ENCODE measurements at places on chromosomes 4 and X.

DNA sequence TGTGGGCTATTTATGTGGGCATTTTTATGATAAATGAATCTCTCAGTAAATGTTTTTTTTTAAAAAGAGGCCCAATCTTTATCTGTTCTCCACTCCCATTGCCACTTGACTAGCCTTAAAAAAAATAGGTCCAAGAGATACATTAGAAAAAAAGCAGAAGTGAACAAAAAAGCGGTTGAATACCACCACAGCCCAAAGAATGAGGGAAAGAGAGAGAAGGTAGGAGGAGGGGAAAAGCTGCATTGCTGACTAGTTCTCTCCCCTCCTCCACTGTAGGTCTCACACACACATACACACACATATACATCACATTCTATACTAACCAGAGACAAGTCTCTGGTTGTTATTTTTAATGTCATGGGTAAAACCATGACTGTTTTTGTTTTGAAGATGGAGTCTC, 95.8 kb upstream of the IL13RA1 start:
- DNase-seq = no peak

DNA sequence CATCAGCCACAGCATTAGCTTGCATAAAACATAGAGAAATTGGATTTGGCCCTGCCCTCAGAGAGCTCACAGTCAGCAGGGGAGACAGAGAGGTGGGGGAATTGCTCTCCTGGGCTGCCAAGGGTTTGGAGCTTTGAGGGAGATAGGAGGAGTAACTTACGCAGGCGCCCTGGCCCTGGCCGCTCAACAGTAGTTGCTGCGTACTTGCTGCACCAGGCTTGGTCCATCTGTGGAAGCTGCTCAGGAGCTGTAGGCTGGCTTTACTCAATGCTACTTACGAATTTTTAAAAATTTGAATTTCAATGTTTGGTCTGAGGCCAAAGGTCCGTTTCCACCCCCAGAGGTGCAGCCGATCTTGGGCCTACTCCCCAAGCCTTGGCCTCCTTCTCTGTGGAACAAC, 83.3 kb downstream of the CPZ start:
- DNase-seq = no peak

GRCh38 chr4:37890801-37891259, at the start of gene TBC1D1:
TBC1D1 (plus strand) TSS chr4:37891084; CDS start chr4:37902096, 11,012 bp downstream.
- peak; percentile 48 for DNase-seq

- DNase-seq = no peak
Observed at GRCh38 chr4:8939160-8939839, 67.7 kb upstream of the HMX1 start.

DNA sequence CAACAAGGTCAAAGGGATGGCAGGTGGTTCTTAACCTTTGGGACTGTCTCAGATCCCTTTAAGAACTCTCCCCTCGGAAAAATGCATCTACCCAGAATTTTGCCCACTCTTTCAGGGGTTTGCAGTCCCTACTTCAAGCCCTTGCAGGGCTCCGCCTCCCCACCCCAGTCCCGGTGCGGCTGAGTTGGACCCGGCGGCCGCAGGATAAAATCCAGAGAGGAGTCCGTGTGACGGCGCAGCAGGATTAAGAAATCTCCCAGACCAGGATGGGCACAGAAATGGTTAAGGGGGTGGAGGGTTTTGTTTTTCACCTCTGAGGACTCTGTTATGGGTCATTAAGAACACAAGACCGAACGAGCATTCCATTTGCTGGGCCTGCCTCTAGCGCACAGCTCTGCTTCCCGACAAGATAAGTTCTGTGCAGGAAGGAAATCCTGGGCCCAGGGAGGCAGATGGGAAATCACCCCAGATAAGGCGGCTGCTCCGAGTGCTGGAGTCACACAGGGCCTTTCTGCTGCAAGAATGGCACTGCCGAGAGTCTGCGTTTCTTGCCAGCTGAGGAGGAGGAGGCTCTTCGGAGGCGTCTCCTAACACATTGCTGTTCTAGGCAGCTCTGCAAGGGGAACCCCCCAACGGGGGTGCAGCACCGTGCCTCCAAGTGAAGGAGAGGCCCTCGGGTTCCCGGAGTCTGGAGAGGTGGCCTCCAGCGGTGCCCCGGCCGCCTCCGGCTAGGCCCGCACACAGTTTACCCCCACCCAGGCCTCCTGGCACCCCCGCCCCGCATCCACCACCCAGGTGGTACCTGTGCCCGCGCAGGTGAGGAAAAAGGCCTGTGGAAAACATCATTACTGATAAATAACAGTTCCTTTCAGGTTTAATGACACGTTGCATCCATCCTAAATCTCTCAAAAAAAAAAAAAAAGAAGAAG, 277.6 kb downstream of the BCOR start:
- DNase-seq = no peak

GRCh38 chr4:149029056-149029651, 586.9 kb upstream of the NR3C2 start:
- no peak for DNase-seq

- no peak for DNase-seq
Observed at GRCh38 chrX:24648495-24648894, 1.3 kb upstream of the PCYT1B start.

DNA sequence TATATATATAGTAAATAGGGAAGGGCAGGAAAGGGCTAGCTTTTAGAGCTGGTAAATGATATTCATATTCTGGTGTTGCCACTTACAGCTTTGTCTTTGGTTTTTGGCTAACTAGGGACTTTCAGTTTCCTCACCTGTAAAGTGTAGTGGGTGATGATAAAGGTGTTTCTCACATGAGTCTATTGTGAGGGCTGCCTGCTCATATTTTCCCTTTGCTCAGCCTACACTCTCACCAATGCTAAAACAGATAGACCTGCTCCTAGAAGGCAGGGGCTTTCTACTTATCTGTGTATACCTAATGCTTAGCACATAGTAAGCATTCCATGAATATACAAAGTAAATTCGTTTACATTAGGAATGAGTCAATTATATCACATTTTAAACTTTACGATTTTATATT, 137.2 kb upstream of the HS3ST1 start:
- DNase-seq = peak; percentile 80

- DNase-seq = no peak
Observed at GRCh38 chrX:78534221-78534620, 124.9 kb downstream of the RTL3 start.

DNA sequence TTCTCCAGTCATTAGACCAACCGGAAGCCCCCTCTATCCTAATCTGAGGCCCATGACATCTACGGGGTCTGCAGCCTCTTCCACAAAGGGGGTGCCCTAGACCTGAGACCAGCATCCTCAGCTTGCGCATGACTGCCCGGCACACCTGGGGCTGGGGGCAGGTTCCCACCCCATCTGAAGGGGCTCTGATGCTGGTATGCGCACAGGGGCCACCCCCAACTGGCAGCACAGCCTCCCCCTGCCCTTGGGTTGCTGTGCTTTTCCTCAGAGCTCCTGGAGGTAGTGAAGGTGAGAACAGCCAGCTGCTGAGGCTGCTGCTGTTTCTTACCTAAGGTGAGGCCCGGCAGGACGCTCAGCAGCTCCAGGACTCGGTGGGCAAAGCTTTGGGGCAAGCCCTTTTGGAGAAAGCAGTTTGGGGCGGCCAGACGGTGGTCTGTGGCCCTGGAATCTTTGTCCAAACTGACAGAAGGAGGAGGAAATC, 18.9 kb upstream of the CPLX1 start:
- DNase-seq = no peak

DNA sequence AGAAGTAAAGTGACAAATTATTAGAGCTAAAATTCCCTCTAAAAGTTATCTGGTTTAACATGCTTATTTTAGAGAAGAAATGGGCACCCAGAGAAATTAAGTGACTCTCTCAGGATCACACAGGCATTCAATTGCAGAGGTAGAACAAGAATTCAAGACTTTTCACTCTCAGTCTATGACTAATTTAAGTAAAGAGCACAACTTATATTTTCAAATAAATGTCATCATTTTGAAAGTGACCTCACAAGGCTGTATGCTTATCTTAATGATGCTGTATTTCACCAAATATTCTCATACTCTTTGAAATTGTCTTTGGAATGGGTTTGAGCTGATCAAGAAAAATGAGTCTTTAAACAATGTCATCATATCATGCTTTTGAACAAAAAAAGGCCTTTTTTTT, 15.3 kb downstream of the GPR174 start:
- no peak for DNase-seq

GRCh38 chr4:182111586-182111985, 131.6 kb upstream of the TENM3 start:
- no peak for DNase-seq

DNA sequence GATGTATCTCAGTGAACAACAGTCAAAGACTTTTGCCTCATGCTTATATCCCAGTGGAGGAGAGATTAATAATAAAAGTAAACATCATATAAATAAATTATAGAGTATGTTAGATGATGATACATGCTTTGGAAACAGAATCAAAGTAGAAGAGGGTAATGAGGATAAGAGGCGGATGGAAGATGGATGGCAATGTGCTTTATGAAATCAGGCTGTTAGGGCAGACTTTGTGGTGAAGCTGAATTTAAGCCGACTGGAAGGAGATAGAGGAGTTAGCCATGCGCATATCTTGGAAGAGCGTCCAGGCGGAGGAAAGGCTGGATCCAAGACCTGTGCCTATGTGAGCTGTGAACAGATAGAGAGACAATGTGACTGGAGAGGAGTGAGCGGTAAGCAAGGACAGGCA, 74.9 kb upstream of the GUCY1A1 start:
- no peak for DNase-seq

- no peak for DNase-seq
Observed at GRCh38 chr4:109592367-109592766, 32.3 kb downstream of the MCUB start.

DNA sequence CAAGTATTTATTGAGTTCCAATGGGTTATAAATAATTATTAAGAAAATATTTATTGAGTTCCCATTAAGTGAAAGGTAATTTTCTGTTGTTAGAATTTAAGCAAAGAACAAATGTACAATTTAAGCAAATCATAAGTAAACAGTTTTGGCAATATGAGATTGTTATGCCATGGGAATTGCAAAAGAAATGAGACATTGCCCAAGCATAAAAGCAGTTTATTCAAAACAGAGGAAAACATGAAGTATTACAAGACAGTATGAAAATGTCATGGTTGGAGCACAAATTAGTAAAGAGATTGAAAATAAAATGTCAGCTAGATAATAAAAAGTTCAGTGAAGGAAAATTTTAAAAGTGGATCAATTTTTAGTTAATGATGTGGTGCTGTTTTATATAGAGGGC, 706.1 kb upstream of the EPHA5 start:
- DNase-seq = no peak

GRCh38 chr4:21387683-21388082, 560.9 kb downstream of the KCNIP4 start:
- DNase-seq = no peak

- no peak for DNase-seq
Observed at GRCh38 chr4:95998311-95998710, 158.4 kb downstream of the PDHA2 start.

DNA sequence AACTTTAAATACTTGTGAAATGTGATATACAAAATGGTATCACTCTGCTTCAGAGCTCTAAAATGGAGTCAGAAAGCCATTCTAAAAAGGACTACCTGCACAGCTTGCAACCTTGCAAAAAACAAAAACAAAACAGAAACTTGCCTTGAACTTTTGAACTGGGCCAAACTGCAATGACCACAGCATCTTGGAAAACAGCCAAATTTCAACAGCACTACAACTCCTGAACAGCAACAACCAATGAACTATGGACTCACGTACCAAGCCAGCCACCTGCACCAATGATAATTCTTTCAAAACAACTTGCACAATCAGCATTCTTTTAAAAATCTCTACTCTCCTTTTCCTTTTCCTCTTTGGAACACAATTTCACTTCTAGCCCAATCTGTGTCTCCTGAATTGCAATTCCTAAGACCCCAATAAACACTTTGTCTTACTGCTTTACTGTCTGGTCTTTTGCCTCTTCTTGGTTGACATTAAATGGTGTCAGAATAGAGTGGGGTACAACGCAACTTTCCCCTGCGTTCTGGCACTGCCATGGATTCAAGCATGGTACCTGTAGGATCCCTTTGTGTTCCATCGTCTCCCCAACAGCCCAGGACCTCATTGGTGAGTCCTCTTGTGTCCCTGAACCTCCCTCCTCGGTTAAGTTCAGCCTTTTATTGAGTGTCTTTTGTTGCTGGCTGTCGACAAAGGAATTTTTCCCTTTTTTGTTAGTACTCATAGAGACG, 35.7 kb upstream of the FMR1 start:
- DNase-seq = peak; percentile 97

- DNase-seq = no peak
Observed at GRCh38 chr4:186852073-186852420, 128.4 kb upstream of the FAT1 start.

DNA sequence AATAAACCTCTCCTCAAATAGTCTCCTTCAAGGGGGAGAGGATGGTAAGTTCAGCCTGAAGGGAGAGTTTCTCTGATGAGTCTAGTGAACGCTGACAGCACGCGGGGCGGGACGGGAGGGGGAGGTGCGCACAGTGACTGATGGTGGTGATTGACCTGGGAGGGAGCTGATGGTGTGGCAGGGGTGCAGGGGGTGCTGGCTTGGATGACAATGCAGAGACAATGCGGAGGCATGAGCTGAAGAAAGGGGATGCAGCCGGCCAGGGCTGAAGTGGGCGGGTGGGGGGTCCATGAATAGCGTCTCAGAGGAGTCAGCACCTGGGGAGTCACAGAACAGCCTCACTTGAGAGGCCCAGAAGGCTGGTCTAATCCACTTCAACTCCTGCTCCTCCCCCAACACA, 142.5 kb upstream of the PJA1 start:
- DNase-seq = no peak

GRCh38 chr4:3497523-3498389, 34.5 kb downstream of the LRPAP1 start:
- no peak for DNase-seq

GRCh38 chr4:120435179-120435578, 368.5 kb upstream of the MAD2L1 start:
- DNase-seq = no peak

DNA sequence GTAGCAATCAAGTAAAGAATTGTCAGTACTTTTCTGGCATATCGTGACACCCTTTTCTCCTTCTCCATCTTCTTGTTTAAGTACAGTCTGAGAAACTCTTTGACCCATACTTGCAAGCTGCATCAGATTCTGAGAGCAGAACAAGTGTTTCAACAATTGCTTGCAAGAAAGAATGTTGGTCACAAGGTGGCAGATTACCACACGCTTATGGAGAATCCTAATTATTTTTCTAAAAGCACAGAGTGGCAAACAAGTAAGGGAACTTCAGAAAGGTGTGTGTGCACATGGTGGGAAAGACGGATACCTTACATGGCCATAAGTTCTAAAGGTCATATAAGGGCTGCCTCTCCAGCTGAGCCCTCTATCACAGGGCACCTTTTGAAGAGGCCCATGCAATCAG, 136.4 kb upstream of the FGF13 start:
- DNase-seq = no peak

DNA sequence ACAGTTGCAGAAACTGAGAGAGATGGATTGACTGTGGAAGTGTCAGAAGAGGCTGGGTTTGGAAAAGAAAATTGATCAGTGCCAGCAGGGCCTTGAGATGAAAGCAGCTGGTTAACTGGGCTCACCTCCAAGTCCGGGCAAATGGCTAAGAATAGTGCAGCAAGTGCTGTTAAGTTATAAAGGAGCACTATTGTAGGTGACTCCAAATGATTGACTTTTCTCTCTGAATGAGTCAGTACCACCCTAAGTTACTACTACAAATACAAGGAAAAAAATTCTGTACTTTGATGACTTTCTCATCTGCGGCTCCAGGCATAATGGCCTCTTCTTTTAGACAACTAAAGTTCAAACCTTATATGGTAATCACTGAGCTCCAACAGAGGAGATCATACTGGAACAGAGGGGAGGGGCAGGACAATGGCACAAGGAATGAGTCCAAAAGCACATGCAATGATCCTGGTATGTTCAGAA, 733.4 kb upstream of the INTU start:
- DNase-seq = no peak

GRCh38 chr4:155008389-155008788, 200.0 kb upstream of the NPY2R start:
- DNase-seq = no peak

- DNase-seq = no peak
Observed at GRCh38 chrX:13386636-13387035, 66.8 kb upstream of the ATXN3L start.
